ENCODE measurements at places on chromosomes 1 and 21.
A peak's percentile ranks its signal among the peaks of the same experiment; 100 is the strongest.

GRCh38 chr1:245263529-245264095 lies 108.8 kb downstream of the KIF26B start:
- no peak for DNase-seq

DNA sequence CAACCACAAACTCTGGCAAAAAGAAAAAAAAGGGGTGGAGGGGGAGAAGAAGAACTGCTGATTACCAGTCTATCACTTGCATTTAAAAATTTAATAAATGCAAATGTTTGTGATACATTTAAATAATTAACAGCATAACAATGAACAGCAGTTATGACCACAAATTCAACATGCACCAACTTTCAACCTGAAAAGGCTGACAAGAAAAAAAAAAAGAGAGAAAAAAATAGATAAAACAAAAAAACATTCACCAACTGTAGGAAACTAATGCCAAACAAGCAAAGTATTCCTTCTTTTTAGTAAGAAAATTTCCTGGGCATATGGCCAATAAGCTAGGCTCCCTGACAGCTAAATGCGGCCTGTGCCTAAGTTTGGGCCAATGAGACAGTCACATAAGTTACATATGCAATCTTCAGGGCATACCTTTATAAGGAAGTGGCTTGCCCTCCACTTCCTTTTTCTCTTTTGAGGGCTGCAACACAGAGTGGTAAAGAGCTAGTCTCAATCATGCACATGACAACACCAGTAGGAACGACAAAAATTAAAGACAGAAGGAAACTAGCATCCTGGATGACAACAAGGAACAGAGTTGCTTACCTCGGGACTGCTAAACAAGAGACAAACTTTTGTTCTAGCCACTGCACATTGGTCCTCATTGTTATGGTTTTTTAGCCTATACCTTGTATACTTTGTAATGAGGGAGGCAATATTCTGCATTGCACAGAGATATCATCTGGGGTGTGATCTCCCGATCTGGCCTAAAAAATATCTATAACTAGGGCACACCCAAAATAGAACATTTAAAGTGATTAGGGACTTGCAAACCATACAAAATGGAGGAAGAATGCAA lies 24.2 kb upstream of the PHTF1 start:
- no peak for DNase-seq

- no peak for DNase-seq
These were observed 4.9 kb downstream of the MYBPHL start for GRCh38 chr1:109301874-109302273.

GRCh38 chr1:43121256-43121900 lies 50.7 kb downstream of the EBNA1BP2 start:
- no peak for DNase-seq

GRCh38 chr1:19903621-19904020 lies 19.8 kb downstream of the PLA2G2E start:
- DNase-seq = no peak

DNA sequence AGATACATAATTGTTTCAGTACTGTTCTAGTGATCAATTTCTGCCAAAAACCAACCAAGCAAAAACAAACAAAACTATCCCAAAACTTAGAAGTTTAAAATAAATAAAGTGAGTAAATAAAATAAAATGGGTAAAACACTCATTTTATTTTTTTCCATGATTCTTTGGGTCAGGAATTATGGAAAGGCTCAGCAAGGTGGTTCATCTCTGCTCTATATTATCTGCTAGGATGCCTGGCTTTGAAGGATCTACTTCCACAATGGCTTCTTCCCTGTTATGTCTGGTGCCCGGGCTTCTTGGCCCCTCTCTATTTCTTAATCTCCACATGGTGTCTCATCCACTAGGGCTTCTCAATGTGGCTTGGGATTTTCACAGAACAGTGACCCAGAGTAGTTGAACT lies 29.1 kb upstream of the ADAMTS1 start:
- DNase-seq = no peak

- no peak for DNase-seq
These were observed 23.7 kb downstream of the ERRFI1 start for GRCh38 chr1:8002329-8002910.

DNA sequence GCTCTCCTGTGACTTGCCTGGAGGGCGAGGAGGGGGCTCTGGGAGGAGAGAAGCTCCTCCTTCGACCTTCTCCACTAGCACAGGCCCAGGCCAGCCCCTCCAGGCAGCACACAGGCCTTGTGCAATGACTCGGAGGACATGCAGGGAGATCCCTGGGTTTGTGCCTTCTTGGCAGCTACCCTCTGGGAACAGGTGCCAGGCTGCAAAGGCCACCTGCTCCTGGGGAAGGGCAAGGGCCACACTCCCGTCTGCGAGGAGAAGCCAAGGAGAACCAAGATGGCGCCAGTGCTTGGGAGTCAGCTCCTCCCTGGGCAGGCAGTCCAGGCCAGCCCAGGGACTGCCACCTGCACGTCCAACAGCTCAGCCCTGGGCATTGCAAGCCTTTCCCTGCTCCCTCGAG lies 15.3 kb downstream of the CASZ1 start:
- peak; percentile 43 for DNase-seq

- no peak for DNase-seq
These were observed 4.2 kb upstream of the KIFAP3 start for GRCh38 chr1:170078610-170079189.

GRCh38 chr1:151803915-151804314 lies 1.3 kb downstream of the LINGO4 start:
- no peak for DNase-seq

DNA sequence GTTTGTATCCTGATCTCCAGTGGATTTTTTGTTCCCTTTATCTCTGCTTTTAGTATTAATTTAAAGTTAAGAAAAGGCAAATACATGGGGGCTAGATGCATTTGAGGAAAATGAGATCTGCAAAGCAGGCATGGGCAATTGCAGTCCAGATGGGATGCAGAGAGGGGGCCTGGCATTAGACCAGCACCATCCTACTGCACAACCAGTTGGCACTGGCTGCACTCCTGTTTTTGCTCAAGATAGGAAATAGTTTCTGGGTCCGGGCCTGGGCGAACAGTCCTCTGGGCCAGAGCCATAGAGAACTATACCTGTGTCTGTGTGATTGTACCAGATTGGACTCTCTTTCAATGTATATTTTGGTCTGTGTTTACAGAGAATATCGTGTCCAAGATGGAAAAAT lies 34.0 kb upstream of the LEPR start:
- DNase-seq = no peak

DNA sequence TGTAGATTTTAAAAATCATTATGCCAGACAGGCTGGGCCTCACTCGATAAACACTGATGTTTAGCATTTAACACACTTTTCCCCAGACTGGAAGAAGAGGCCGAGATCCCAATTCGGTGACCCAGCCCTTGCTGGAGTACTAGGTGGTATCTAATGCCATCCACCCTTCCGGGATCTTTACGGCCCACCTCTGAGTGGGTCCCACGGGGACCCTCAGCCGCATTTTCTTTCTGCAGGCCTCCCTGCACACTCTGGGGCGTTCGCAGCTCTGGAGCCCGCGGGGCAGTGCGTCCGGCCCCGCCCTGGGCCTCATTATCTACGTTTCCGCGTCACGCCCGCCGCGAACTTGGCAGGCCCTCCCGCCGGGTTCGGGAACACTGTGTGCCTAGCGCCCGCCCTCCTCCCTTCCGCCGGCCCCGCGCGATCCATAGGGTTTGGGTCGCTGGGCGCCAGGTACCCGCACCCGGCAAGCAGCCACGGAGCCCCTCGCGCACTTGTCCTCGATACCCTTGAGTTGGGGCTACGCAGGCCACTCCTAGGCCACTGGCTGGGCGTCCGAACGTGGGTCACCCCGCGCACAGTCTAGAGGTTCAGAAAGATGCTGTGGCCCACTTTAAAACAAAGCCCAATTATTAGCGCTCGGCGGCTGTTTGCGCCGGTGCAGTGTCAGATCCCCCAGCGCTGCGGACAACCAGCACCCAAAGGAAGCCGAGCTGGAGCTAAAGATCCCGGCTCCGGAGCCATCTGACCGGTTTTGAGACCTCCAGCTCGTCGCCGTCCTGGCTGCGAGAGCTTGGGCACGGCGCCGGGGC lies 950 bp upstream of the EVA1C start:
- no peak for DNase-seq

DNA sequence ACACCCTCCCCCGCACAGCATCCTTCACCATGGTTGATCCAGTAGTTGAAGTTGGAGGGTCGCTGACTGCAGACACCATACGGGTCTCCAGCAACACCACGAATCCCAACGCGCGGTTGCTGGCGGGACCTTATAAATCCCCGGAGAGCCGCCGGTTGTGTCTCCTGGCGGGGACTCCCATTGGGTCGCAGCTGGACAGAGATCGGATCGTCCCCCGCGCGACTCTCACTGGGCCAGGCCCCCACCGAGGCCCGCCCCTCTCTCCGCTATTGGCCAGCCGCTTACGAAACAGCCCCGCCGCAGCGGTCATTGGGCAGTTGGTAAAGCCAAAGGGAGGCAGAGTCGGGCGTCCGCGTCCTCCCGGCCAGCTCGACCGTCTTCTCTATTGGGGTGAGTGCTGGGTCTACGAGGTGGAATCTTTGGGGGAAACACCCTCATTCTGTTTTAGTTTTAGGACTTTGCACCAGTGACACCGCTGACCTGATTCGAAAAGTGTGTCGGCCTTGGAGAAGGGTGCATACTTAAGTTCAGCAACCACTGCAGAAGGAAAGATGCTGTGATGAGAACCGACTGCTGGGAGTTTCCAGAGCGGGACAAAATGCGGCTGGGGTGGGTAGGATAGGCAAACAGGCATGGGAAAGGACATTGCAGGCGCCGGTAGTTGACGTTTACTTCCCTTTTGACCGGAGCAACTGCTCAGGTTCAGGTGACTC lies 27.4 kb downstream of the RABIF start:
- peak; percentile 93 for DNase-seq

- no peak for DNase-seq
These were observed 163.4 kb upstream of the ETV3 start for GRCh38 chr1:157301477-157302198.

DNA sequence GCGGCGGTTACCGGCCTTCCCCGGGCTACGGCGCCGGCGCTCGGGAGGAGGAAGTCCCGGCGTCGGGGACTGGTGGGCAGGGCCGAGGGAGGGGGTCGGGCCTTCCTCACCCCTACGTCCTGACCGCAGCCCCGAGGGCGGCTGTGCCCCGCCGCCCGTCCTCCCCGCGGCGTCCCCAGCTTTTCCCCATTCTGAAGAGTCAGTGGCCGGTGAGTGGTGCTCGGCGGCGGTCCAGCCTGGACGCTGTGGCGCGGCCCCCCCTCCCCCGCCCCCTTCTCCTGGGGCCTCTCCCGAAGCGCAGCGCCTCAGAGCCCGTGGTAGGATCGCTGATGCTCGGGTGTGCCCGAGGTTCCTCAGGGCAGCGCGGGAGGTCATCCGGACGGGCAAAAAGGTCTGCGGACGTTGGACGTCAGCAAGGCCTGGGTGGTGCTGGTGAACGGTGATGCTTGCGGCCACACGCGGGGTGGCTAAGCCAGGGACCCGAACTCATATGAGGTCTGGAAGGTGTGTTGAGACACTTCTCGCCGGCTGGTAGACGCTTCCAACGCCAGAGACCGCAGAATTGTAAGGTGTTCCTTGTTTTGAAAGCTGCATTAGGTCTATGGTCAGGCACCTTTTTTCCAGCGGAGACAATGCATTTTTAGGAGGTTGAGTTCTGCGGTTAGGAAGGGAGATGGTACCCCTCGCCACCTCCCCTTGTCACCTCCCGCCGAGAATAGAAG lies 725 bp downstream of the SLC25A33 start:
- DNase-seq = peak; percentile 58

- no peak for DNase-seq
These were observed 4.3 kb upstream of the C1QTNF12 start for GRCh38 chr1:1250786-1251284.

DNA sequence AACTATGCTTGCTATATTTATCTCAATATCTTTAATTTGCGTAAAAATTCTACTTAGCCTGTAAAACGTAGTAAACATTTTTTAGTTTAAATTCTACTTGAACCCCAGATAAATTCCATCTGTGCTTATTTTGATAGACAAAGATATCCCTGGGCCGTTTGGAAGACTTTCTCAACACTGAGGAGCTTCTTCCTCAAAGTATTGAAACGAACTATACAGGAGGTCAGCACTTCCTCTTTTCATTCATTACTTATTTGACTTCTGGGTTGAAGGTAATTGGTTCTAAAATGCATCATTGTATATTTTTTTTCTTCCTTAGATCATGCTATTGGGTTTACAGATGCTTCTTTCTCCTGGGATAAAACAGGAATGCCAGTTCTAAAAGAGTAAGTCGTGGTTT lies 74.7 kb downstream of the HSPA13 start:
- no peak for DNase-seq

- DNase-seq = no peak
These were observed 6.7 kb downstream of the KHDRBS1 start for GRCh38 chr1:32020339-32020738.

DNA sequence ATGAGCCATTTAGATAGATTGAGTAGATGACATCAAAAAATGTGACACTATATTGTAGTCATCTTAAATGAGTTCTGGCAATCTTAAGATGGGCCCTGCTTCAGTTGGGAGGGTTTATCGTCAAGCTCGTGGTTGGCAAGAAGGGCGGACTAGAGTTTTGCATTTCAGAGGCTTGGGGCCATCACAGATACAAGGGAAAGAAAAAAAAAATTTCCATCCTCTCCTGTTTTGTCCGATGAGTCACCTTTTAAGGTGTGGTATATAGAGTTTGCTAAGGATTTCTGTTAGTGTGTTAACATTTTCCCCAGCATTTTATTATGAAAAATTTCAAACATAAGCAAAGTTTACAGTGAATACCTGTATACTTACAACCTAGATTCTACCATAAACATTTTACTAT lies 31.8 kb upstream of the KCNQ4 start:
- no peak for DNase-seq

GRCh38 chr1:109989506-109990301 lies 5.1 kb downstream of the AHCYL1 start:
- no peak for DNase-seq

GRCh38 chr1:85321237-85321964 lies 45.0 kb upstream of the BCL10 start:
- DNase-seq = no peak

GRCh38 chr1:219460896-219461815 lies 151.7 kb downstream of the ZC3H11B start:
- DNase-seq = no peak

GRCh38 chr1:19942088-19942487 lies 18.7 kb upstream of the PLA2G2E start:
- DNase-seq = no peak

DNA sequence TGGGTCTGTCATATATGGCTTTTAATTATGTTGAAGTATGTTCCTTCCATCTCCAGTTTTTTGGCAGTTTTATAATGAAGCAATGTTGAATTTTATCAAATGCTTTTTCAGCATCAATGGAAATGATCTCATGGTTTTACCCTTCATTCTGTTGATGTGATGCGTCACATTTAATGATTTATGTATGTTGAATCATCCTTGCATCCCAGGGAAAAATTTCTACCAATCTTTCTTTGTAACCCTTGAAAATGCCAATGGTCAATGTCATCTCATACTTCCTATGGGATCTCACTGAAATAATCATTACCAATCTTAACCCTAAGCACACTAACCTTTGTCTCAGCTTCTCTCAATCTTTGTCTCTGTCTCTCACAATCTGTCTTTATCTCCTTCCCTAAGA lies 1004.0 kb downstream of the KCNT2 start:
- DNase-seq = no peak
